ENCODE measurements at places on chromosomes 4 and X.

DNA sequence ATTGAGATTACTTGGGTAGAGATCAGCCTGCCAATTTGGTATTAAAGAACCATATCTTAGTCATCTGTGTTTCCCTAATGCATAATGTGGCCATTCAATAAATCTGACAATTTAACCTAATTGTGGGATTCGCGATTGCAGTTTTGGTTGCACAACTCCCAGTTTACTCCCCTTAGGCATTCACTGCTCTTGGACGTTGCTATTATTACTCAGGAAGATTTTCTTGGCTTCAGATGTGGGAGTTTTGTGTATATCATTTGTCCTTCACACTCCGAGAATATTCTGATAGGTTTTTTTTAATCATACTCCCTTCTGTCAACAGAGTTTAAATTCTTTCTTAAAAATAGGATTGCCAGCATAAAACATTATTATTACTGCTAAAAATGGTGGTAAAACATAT is 22.0 kb upstream of the TRPC3 start:
- no peak for DNase-seq

- no peak for DNase-seq
Measured at GRCh38 chrX:71216485-71216884, 6.5 kb upstream of the GJB1 start.

- DNase-seq: no peak
Measured at GRCh38 chrX:17535229-17535628, 160.2 kb downstream of the NHS start.

DNA sequence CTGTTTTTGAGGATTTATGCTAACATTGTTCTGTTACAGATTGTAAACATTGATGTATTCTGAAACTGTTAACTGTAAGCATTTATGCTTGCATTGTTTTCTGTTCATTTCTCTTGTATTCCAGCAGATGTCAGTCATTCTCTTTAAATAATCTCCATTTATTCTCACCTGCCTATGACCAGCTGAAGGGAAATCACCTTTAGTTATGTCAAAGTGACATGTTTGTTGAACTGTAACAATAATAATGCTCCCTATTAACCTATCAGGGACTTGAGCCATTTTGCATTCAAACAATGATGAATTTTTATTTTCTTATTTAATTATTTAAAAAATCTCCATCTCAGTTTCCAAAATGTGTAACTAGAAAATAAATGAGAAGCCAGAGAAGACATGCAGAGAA is 58.0 kb downstream of the SPCS3 start:
- DNase-seq: no peak

- DNase-seq: peak; percentile 10
Measured at GRCh38 chrX:48540028-48540375, 488 bp downstream of the TBC1D25 start.

DNA sequence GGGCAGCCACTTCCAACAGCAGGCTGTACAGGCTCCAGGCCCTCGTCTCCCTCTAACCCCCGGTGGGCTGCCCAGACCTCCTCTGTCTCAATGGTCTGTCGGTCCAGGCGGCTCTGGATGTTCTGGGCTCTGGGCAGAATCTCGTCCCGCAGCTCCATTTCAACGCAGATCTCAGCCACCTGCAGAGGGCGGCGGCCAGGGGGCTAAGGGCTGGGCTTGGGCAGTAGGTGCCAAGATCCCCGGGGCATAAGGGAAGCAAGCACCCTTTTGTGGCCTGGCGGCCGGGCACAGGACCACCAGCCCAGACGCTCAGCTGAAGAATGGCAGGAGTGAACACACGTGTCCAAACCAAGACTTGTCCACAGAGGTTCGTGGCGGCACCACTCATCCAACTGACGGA is 9.2 kb downstream of the AVPR2 start:
- no peak for DNase-seq

GRCh38 chrX:130885996-130886395 is 17.0 kb downstream of the ENOX2 start:
- DNase-seq: no peak

GRCh38 chrX:6505960-6506359 is 29.0 kb downstream of the VCX3A start:
- DNase-seq: no peak

DNA sequence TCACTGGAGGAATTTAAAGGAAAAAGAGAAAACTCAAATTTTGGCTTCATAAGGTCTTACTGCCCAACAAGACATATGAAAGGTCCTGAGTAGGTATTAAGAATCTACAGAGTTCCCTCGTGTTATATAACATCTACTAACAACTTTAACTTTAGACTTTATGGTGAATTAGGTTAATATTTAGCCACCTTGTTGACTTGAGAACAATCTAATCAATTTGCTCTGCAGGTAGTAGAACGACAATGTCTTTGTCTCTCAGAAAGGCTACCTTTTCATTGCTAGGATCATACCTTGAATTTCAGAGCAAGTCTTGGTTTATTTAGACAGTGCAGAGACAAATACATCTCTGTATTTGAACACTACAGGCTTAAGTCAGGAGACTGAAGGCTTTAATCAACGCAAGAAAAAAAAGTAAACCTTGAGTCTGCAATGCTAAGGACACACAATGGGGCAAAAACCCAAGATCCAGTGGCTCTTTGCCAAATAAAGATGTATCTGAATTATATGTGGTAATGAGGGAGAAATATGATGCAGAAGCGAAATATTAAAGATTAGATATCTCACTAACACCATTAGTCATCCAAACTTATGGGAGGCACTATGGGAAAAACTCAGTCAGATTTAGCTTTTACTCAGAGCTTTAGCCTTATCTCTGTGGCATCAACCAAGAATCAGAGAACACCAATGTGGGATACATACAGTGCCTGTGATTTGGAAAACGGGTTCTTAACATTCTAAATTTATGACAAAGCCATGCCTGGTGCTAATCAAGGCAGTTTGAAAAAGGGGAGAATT is 93.6 kb upstream of the FTHL17 start:
- no peak for DNase-seq

DNA sequence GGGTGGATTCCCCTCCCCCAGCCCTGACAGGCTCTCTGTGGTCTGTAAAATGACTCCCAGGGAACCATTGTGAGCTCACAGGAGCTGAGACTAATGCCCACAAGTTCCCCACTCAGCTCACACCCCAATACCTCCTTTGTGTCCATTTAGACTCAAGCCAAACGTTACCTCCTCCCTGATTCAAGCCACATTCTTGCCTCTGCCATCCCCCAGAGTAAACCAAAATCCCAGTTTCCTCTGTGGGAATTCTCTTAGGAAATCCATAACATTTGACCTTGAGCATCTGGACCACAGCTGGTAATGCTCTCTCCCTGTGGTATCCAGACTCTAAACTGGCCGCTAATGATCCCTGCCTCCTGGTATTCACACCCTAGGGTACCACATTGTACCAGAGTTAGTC is 26.3 kb upstream of the KDM5C start:
- no peak for DNase-seq

DNA sequence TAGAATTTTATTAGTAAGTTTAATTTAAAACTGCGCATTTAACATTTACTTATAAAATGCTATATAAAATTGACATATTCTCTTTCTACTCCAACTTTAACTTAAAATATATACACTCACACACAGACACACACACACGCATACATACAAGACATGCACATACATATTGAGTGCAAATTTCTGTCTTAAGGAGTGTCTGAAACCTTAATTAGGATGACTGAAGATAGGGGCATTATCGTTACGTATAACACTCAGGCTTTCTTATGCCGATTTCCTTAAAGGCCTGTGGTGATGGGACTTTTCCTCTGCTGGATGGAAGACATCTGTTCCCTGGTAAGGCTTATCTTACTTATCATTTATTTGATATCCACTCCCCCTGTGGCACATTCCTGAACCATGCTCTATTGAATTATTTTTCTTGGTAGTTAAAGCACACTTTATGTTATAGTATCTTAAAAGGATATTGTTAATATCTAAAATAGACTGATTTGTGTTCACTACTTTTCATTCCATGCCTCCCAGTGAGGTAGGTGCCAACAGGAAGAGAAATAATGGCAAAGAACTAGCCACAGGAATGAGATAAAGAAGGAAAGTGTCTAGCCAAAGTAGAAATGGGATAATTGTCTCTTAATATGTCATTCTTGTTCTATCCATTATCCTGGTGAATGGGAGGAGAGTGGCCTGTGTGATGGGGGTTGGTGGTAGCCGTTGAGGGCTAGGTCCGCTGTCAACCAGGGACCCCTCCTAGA is 92.9 kb upstream of the GPRIN3 start:
- no peak for DNase-seq

- no peak for DNase-seq
Measured at GRCh38 chr4:187663076-187663475, 332.5 kb upstream of the ZFP42 start.

DNA sequence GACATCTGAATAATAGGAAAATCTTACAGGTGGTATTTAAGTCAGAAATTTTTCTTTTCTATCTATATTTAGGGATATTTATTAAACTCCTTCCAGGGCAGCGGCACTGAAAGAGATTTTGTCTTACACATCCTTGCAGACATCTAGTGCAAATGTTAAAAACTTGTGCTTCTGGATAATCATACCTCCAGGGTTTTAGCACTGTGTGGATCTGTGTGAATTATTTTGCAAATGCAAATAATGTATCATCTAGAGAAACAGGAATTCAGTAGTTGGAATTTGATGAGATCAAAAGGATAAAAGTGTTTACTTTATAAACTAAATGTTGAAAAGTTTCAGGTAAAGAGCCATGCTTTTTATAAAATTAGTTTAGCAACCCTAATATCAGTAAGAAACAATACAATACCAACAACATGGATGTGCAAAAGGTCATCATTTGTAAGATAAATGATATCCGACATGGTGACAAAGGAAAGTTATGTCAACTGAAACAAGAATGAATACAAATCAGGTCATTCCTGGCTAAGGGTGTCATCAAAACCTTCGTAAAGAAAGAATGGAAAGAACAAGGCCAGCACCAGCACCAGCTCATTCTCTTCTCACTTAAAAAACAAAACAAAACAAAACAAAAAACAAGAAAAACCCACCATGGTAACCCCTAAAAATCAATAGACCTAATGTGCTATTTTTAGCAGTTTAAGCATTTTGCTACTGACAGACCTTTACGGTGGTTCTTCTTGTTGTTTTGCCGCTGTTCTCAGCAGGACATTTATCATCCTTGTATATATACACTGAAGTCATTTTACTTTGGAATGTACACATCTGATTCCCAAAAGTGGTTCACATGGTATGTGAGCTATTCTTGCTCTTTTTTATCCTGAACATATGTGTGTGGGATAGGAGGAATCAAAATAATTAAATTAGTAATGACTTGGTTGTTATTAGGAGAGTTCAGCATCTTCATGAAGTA is 219.7 kb upstream of the NDST3 start:
- no peak for DNase-seq

GRCh38 chr4:163542275-163542674 is 47.8 kb downstream of the TMA16 start:
- DNase-seq: no peak

- DNase-seq: no peak
Measured at GRCh38 chr4:126057371-126057770, 742.6 kb downstream of the FAT4 start.

GRCh38 chr4:82104578-82104977 is 269.2 kb downstream of the HNRNPD start:
- no peak for DNase-seq

DNA sequence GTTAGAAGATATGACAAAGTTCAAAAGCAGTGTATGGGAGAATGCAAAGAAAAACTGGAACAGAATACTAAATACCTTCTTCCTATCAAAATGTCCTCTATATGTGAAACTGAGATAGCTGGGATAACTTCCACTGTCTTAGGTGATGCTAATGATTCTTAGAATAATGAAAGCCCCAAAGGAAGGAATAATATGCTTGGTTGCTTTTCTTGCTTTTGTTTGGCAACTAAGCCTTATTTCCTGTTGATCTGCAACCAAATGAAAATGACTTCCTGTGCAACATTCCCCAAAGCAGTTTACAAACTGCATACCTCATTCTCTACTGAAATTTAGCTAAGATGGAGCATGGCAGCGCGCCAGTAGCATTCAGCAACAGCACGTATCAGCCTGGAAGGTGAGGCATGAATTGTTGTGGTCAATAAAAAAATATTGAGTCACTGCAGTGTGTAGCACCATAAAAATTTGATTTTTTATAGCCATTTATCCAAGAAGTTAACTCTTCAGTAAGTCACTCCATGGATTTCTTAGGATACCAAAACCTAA is 18.7 kb downstream of the NDNF start:
- DNase-seq: no peak

DNA sequence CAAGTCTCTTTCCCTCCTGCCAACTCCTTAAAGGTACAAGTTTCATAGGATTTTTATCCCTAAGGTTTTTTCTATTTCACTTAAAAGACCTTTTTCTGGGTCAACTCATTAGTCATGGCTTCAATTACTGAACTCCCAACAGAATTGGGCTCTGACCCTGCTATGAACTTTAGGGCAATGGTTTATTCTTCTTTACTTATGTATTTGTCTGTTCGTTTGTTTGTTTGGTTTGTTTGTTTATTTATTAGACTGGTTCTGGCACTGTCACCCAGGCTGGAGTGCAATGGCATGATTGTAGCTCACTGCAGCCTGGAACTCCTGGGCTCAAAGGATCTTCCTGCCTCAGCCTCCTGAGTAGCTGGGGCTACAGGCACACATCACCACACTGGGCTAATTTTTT is 5.9 kb upstream of the NOCT start:
- DNase-seq: no peak

DNA sequence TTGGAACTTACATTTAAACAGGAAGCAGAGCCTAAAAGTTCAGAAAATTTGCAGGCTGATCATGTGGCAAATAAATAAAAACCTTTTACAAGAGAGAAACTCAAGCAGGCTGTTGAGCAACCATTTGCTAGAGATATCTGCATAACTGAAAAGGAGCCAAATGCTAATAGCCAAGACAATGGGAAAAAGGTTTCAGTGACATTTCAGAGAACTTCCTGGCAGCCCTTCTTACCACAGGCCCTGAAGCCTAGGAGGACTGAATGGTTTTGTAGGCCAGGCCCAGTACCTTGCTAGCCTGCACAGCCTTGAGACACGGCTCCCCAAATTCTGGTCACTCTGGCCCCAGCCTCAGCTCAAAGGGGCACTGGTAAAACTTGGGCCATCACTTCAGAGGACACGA is 945.1 kb downstream of the ADGRL3 start:
- no peak for DNase-seq

DNA sequence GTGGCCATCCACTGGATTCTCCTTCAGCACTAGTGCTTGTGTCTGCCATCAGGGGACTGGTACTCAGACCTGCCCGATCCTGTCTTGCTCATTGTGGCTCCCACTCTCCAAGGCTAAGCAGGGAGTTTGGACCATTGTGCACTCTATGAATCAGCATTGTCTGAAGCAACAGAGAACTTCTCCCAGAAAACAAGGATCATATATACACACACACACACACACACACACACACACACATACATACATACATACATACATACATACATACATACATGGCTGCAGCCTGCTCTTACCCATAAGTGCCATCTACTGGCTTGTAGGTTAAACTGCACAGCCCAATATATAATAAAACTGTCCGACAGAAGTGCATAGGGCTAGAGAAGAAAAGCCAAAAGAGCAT is 345.3 kb upstream of the LCORL start:
- no peak for DNase-seq

DNA sequence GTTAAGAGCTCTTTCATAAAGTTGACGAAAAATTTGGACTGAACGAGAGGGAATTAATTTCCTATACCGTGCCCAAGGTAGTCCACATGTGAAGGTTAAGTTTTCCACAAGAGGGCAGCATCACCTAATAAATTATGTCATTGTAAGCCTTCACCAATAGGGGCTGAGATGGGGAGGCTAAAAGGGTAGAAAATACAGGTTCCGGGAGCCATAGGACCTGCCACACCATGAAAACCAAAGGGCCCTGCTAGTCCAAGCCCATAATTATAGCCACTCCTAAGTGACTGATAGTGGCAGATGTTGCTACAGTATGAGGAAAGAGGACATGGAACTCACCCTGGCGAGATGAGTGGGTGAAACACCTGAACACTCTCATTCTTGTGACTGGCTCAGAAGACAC is 122.2 kb downstream of the SHROOM4 start:
- DNase-seq: no peak
